ENCODE measurements at places on chromosomes 5 and 9.

DNA sequence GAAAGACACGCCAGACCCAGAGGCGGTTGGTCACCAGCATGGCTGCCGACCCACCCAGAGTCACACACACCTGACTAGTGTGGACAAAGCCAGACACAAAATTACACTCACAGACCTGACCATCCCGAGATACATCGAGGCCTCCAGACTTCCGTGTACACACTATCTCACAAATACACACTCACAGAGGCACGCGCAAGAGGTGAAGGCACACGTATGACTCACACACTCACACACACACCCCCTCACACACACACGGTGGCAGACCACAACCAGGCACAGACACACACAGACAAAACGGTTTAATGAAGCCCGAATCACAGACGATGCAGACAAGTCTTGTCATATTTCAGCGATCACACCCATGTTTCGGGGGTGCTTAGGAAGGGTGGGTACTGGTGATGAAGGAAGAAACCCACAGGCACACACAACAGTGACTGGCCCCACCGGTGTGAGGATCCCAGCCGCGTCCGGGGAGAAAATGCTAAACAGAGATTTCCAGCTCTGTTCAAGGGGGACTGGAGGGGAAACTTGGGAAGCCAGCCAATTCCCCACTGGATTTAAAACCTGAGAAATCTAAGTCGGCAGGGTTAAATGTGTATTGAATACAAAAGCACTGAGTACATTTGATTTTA lies 51.3 kb downstream of the CRB2 start:
- no peak for DNase-seq

GRCh38 chr9:23850242-23850689 lies 24.2 kb upstream of the ELAVL2 start:
- DNase-seq, result no peak

DNA sequence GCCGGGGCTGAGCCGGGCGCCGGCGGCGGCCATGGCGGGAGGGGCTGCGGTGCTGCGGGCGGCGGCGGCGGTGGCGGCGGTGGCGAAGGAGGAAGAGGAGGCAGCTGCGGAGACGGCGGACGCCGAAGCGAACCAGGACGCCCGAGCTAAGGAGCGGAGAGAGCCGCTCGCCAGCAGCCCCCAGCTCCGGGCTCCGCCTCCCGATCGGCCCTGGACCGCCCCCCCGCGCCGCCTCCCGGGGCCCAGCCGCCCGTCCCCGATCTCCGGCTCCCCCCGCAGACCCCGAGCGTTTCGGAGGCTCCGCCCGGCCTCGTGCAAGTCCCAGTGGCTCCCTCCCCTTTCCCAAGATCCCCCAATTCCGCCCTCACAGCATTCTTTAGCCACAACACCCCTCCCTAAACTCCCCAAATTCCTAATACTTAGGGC lies at the start of gene ASTN2:
Gene ASTN2 (minus strand): TSS at position 152 of the 426 bp plus-strand sequence. CDS start 119 bp downstream, at position 33.
- no peak for DNase-seq

DNA sequence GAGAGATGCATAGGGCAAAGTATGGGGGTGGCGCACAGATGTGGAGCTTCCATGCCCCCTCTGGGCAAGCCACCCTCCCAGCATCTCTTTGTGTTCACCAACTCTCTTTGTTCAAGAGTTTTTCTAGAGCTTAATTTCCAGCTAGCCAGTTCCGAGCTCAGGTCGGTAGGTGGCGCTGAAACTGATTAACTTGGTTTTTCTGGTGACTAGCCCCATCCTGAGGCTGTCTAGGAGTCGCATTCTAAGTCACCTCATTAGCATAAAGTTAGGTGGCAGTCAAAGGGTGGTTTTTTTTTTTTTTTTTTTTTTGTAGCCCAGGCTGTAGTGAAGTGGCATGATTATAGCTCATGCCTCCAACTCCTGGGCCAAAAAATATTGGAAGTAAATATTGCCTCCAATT lies 476.4 kb downstream of the KDM4C start:
- DNase-seq, result no peak

- DNase-seq, result no peak
Observed at GRCh38 chr9:116465576-116466270, 221.4 kb upstream of the TRIM32 start.

DNA sequence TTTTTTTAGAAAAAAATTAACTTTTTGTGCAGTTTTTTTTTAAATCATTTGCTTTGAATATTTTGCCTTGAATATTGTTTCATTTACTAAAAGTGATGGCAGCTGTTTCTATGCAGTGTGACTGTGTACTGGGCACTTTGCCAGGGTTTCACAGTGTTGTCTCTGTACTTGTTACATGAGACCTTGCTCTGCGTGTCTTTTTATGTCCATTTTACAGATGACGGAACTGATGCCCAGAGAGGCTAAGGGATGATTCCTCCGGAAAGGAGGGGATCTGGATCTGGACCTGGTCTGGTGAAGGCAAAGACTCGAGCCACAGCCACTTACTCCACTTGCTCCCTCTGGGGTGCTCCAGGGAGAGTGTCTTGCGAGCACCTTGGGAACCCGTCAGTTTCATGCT lies 124.8 kb upstream of the PTCH1 start:
- no peak for DNase-seq

Measured in activated T-helper 1 cell treated with Interleukin-2 at 50 U/mL for 16 hours (primary cell).